ENCODE measurements at places on chromosomes 3 and 15.
A peak's percentile ranks its signal among the peaks of the same experiment; 100 is the strongest.

DNA sequence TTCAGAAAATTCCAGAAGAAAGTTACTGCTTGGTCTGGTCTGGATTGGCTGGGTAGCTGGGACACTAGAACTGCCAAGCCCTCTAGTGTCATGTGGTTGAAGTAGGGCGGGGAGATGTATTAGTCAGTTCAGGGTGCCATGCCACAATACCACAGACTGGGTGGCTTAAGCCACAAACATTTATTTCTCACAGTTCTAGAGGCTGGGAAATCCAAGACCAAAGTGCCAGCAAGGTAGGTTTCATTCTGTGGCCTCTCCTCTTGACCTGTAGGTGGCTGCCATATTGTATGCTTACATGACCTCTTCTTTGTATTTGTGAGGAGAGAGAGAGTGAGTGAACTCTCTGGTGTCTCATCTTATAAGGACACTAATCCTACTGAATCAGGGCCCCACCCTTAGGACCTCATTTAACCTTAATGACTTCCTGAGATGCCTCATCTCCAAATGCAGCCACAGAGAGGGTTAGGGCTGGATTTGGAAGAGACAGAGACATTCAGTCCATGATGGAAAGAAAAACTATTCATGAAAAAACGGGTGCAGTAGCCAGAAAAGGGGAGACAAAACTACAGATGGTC, 18.1 kb upstream of the ZSCAN2 start:
- DNase-seq = no peak

DNA sequence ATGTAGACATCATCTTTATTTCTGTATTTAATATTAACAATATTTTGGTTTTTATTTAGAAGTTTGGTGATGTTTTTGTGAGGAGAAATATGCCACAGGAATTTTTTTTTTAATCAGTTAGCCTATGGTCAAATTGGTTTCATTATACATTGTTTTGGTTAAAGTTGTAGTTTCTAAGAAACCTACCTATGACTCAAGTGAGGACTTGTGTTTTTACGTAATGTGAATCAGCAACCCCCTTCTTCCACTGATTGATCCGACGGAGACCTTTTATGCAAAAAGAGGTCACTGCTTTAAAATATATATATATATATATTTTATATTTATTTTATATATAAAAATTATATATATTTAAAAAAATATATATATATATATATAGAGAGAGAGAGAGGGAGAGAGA, 698.1 kb downstream of the FHIT start:
- DNase-seq = no peak

GRCh38 chr3:64091501-64091900, 68.2 kb upstream of the PSMD6 start:
- DNase-seq = no peak

DNA sequence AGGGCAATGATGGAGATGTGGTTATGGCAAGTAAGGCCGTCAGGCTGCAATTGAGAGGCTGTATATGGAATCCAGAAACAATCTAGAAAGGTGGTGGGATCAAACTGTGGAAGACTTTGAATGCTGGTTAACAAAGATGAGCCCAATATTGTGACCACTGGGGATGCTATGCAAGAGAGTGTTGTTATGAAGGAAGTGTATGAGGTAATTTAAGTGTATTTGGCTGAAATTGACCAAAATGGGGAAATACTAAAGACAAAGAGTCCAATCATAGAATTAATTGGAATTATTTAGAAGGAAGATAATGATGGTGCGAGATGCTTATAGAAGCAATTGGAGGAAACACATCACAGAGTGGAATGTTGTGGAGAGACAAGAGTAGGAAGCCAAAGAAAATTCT, 24.5 kb downstream of the BTLA start:
- DNase-seq = no peak

GRCh38 chr3:124636101-124636862, 94.0 kb upstream of the UMPS start:
- DNase-seq = no peak

DNA sequence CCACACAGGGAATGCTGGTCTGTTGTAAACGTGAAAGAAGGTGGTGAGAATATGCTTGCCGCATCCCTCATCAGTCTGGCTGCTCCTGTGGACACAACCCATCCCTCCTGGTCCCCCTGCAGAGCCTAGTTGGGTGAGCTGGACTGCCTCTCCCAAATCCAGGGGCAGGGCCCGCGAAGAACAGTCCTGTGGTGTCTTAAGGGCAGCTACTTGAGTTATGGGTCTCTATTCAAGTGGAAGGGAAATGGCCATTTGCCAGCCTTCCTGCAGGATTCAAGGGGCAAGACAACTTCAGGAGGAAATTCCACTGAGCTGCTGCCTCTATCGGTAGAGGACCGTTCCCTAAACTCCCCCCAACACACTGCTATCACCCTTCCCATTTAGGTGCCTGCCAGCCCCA, 98.9 kb downstream of the IQSEC1 start:
- no peak for DNase-seq

DNA sequence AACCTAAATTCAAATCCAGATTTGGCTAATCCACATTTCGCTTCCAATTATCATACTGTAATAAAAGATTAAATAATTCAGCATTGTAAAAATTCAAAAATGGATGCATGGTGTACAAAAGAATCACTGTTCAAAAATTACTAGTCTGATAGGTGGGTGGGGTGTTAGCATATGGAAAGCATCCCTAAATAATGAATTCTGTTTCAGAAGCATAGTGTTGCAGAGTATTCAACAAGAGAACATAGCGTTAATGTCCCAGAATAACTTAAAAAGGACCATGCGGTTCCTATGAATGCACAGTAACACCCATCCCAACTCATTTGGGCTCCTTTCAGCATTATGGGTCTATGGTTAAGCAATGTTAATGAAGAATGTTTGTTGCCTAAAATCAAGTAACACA, 51.1 kb downstream of the MORC1 start:
- DNase-seq = no peak

DNA sequence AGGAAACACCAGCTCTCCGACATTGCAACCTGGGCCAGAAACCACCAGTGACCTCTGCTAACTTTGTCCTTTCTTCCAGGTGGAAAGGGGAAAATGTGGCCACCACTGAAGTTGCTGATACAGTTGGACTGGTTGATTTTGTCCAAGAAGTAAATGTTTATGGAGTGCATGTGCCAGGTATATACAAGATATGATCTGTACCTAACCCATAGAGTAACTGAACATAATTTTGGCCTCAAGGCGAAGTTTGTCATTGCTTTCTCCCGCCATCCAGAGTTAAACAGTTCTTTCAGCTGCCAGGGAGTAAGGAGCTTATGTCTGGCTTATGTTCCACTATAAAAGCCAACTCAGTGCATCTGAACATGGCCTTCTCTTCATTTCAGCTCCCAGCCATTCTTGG, 36.7 kb downstream of the HDC start:
- no peak for DNase-seq

DNA sequence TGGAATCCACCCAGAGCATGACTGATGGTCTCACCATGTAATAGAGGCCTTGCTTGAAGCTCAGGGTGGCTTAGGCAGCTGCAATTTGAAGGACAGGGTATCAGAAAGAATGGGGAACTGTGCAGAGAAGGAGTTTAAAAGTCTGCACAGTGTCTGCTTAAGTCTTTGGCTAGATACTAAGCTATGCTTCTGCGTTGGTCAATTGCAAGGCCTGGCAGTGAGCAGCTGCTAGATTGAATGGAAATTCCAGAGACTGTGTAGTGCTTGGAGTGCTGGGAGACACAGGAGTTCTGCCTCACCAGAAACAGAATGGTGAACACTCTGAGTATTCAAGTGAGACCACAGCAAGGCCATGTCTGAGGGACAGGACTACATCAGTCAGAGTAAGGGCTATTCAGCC, 17.3 kb upstream of the ATP10A start:
- no peak for DNase-seq

DNA sequence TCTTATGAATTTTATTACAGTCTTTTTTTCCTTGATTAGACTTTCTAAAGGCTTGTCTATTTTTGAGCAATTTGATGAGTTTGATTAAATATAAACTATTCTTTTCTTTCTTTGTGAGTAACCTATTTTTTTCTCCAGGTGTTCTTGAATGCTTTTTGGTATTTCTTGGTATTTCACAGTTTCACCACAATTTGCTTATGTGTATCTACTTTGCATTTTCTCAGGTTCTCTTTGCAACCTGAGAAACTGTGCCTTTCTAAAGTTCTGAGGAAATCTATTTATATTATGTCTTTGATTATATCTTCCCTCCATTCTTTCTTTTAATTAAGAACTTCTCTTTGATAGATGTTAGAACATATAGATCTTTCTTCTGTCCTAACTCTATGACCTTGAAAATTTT, 117.1 kb upstream of the MLF1 start:
- peak; percentile 49 for DNase-seq

DNA sequence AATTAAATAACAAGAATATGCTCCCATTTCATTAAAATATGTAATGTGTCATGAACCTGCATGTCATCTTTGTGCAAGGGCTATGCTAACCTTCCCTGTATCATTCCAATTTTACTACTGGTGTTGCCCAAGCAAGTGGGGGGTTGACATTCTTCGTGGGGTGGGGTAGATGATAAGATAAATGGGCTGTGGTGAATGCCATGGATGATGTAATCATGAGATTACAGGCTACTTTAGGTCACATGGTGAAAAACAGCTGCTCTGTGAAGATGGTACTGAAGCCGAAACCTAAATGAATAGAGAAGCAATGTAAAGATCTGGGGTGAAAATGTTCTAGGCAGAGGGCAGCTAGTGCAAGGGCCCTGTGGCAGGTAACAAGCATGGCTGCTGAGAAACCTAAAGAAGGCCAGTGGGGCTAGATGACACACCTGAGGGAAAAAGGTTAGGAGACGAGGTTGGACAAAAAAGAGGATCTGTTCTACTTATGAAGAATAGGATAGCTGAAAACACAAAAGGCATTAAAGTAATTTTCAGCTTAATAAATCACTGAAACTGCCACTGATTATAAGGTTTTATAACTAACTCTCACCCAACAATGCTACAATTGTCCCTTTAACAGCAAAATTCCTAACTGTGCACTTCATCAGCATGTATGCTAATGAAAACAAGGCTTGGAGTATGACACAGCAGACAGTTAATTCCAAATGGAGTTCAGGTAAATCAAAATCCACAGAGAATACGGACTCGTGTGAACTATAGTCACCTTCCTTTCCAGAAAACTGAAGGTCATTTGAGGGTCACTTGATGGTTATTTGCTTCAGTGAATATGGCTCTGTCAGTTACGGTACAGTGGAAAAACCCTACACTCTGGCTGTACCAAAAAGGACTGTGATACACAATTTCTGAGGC, 35.0 kb downstream of the MTMR10 start:
- no peak for DNase-seq

- DNase-seq = no peak
These were observed 3.1 kb downstream of the MST1R start for GRCh38 chr3:49900491-49901153.

DNA sequence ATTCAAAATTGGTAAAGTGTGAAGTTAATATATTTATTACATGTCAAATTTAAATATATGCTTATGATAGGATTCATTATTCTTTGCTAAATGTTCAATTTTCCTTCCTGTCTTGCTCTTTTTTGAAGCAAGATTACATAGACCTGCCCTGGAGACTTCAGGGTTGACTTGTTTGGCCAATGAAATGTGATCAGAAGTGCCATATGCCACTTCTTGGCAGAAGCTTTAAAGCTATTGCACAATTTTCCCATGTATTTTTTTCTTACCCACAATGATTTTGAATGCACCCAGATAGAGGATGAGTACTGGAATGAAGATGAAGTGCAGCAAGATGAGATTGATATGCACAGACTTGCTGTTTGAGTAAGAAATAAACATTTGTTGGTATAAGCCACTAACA, 406.3 kb upstream of the BCHE start:
- DNase-seq = no peak

DNA sequence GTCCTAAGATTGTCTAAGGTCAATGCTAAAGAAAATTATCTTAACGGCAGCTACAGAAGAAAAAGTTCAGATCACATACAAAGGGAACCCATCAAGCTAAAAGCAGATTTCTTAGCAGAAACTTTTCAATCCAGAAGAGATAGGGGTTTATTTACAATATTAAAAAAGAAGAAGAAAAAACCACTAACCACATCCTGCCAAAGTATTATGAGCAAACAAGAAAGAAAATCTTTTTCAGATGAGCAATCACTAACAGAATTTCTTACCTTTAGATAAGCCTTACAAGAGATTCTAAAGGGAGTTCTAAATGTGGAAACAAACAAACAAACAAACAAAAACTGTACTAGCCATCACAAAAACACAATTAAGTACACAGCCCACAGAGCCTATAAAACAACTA, 1015.8 kb upstream of the EPHA6 start:
- no peak for DNase-seq

DNA sequence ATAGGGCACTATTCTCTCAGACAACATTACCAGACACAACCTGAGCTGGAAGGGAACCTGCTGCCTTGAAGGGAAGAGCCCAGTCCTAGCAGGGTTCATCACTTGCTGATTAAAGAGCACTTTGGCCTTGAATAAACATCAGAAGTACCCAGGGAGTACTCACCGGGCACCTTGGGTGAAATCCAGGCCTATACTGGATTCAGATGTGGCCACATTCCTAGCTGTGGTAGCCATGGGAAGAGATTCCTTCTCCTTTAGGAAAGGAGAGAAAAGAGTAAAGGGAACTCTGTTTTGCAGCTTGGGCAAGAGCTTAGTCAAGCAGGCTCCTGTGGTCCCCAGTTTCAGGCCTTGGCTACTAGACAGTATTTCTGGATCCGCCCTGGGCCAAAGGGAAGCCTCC, 195.0 kb downstream of the SPATA16 start:
- DNase-seq = no peak

DNA sequence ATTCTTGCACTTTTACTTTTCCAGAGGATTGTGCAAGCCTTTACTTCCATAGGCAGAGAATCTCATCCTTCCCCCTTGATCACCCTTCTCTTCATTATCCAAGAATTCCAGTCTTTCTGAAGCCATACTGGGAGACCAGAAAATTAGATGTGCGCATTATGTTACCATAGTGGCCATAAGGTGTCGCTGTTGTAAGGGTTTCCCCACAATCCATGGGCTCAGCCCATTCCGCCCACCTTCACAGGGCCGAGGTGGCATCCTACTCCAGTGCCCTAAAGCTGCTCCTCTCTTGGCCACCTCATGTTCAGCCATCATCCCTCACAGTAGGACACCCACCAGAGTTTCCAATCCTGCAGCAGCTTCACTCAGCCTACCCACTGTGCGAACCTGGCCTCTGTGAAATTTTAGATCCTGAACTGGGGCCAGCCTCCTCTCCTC, 35.0 kb downstream of the CTSH start:
- DNase-seq = peak; percentile 7

GRCh38 chr15:94584833-94585244, 353.5 kb downstream of the MCTP2 start:
- DNase-seq = peak; percentile 31

- no peak for DNase-seq
These were observed 13.5 kb downstream of the SLCO3A1 start for GRCh38 chr15:91866971-91867372.

- no peak for DNase-seq
These were observed 103.1 kb upstream of the SKOR1 start for GRCh38 chr15:67722030-67722817.

GRCh38 chr3:159609625-159610024, 379.0 kb upstream of the IL12A start:
- DNase-seq = no peak

- DNase-seq = no peak
These were observed 769.8 kb upstream of the NECTIN3 start for GRCh38 chr3:110301781-110302180.
